Hindlimb muscle (tissue), 1 donor: ENCODE measurements at places on chromosomes 6 and 20. TPM values are rescaled to one million over a fixed set of nuclear protein-coding genes. Genes with fewer than 3 reads are reported as not detected.

LRRC73 gene
- polyA plus RNA-seq: not detected

PCK1 gene
- 3.2 TPM for polyA plus RNA-seq

DPPA5 gene
- not detected for polyA plus RNA-seq

PET117 gene
- polyA plus RNA-seq: 10.5 TPM

DNA sequence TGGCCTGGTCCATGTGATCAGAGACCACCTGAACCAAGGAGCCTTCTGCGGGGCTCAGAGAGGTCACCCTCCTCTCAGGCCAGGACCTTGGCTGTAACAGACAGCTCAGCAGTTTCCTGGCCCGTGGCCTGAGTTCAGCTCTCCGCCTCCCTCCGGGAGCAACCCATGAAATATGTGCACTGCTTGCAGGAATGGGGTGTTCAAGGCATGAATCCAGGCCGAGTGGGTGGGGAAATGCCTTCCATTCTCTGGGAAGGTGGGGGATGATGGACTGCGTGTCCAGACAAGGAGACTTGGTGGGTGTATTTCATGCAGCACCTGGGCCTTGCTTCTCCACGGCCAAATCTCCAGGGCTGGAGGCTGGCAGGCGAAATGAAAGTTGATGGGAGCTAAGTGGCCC is 46.0 kb downstream of the SIRPA start:
- no peak for DNase-seq

- DNase-seq: no peak
These were observed 69.7 kb upstream of the FAM8A1 start for GRCh38 chr6:17530321-17530835.

GRCh38 chr6:34037151-34037550 is 108.7 kb downstream of the GRM4 start:
- no peak for DNase-seq

DNA sequence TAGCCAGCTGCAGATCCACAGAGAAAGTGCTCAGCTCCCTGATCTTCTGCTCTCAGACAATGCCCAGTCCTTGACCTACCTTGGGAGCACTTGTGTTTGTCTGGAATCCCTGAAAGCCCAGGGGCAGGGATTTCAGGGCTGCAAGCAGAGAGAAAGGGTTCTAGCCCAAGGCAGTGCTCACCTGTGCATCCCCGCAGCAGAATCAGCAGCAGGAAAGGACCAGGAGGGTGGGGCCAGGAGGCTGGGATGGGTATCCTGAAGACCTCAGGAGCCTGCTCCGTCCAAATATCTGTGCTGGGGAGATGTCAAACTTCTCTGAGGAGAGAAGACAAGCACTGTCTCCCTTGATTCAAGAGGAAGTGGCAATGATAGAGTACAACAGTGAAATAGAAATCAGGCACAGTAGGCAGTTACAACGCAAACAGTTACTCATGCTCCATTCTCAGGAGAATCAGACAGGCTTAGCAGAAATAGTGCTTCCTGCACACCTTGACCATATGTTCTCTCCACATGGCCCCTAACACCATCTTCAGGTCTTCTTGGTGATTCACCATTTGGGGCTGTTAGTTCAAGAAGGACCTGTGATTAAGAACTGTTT is 28.7 kb upstream of the SIRPG start:
- DNase-seq: no peak

- DNase-seq: no peak
These were observed 157.9 kb downstream of the MRPL14 start for GRCh38 chr6:43969158-43969981.

DNA sequence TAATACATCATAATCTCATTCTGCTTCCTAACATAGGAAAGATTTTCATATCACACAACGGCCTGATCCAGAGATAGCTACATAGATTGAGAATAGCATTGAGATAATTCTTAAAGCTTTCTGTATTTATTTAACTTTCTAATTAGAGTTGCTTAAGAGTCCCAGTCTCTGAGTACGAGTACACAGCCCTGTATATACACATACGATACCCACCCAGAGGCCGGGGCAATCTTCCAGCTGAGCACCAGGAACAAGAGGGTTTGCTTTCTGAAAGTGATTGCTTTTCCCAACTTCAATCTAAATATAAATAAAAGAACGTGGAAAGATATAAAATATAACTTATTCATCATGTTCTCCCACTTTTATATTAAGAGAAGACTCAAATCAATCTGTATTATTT is 313.8 kb downstream of the COL12A1 start:
- DNase-seq: no peak

DNA sequence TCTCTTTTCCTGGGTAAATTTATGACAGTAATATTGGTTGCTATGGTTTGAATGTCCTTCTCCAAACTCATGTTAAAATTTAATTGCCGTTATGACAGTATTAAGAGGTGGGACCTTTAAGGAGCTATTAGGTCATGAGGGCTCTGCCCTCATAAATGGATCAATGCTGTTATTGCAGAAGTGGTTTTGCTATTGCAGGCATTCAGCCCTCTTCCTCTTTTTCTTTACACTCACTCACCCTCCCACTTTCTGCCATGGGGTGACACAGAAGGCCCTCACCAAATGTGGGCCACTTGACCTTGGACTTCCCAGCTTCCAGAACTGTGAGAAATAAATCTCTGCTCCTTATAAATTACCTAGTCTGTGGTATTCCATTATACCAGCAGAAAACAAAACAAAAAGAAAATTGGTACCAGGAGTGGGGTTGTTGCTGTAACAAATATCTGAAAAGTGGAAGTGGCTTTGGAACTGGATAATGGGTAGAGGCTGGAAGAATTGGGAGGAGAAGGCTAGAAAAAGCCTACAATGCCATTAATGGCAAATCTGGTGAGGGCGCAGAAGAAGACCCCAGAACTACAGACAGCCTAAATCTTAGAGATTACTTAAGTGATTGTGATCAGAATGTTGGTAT is 24.8 kb upstream of the IGF2R start:
- no peak for DNase-seq

- no peak for DNase-seq
These were observed 611.3 kb upstream of the GJE1 start for GRCh38 chr6:141521440-141521839.

- DNase-seq: no peak
These were observed 206.5 kb upstream of the RREB1 start for GRCh38 chr6:6901205-6901719.

DNA sequence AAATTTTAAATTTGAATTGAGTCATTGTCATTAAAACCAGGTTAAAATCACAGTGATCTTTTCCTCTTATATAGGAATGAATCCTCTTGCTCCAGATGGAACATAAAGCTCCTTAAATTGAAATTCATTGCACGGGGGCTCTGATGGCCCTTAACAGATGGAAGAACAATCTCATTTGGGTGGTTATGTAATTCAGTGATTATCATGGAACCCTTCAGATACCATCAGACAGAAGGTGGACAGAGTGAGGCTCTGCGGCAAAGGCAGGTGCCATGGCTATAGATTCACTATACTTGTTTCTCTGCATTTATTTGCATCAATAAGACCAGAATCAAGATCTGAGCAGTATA is 17.8 kb upstream of the RNF182 start:
- DNase-seq: no peak
